ENCODE measurements at places on chromosomes 5 and 9.

GRCh38 chr5:97544240-97544639 is 361.2 kb upstream of the RIOK2 start:
- DNase-seq = no peak

- DNase-seq = no peak
Observed at GRCh38 chr9:120765910-120766425, 27.2 kb downstream of the FBXW2 start.

- no peak for DNase-seq
Observed at GRCh38 chr5:38795986-38796741, 49.6 kb upstream of the OSMR start.

DNA sequence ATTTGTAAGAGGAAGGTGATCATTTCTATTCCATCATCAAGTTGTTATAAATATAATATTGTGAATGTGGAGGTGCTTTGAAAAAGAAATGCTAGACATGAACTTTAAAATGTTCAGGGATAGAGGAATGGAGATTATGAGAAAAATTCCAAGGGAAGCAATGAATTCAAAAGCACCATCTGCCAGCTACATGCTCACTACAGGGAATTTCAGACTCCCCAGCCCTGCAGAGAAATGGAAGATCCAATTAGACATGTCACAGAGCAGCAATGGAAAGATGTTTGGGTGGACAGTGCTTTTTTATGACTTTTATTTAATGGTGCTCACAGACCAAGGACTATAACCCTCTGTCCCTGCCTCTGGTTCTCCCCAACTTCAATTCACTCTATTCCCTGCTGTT is 209.7 kb downstream of the ESM1 start:
- no peak for DNase-seq

DNA sequence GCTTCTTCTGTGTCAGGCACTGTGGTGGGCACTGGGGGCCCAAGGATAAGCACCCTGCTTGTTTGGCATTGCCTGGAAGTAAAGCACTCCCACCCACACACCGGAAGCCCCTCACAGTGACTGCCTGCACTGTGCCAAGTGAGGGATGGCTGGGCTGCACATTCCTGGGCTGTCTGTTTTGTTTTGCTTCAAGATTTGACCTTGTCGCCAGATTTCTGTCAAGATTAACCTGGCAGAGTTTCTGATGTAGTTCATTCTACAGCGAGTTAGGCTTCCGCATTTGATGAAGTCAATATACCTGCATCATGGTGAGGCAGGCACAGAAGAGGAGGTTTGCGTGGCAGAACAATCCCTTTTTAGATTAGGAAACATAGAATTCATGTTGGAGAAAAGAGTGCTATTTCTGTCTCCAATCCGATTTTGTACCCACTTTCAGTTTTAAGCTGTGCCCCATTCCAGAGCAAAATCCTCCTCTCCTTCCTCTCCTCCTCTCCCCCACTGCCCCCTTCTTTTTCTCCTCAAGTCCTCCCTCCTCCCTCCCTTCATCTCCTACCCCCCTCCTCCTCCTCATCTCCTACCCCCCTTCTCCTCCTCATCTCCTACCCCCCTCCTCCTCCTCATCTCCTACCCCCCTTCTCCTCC is 14.4 kb upstream of the BOD1 start:
- no peak for DNase-seq
